ENCODE measurements at places on chromosomes 13 and 19.

DNA sequence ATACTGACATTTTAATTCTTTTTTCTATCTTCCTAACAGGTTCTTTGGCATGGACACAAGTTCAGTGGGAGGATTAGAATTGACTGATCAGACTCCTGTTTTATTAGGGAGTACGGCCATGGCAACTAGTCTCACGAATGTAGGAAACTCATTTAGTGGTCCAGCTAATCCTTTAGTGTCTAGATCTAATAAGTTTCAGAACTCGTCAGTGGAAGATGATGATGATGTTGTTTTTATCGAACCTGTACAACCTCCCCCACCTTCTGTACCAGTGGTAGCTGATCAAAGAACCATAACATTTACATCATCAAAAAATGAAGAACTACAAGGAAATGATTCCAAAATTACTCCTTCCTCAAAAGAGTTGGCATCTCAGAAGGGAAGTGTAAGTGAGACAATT lies 34.5 kb downstream of the ZMYM2 start:
- DNase-seq = no peak

GRCh38 chr19:32916969-32917615 lies 47.5 kb upstream of the SLC7A9 start:
- DNase-seq = no peak

DNA sequence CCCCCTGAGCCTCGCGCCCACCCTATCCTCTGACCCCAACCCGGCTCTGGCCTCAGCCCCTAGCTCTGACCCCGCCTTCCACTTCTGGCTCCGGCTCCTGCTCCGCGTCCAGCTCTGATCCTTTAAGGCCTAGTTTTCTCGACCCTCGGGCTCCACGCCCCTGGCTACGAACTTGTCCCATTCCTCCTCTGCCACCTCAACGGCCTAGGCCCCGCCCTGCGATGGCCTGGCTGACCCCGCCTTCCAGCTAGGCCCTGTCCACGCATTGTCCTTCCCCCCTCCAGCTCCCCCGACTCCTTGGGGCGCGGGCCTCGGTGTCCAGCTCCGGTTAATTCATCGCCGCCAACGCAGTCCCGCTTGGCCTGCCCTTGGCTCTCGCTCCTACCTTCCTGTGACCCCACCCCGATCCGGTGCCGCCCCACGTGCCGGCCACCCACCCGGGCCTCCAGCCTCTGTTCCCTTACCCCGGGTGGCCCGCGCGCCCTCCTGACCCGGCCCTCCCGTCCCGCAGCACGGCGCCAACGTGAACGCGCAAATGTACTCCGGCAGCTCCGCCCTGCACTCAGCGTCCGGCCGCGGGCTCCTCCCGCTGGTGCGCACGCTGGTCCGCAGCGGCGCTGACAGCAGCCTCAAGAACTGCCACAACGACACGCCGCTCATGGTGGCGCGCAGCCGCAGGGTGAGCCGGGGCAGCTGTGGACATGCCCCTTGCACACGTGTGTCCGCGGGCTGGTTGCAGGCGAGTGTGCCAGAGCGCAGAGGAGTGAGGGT lies 9.4 kb downstream of the BCL3 start:
- DNase-seq = no peak

GRCh38 chr13:114140906-114141250 lies 8.5 kb upstream of the RASA3 start:
- no peak for DNase-seq

DNA sequence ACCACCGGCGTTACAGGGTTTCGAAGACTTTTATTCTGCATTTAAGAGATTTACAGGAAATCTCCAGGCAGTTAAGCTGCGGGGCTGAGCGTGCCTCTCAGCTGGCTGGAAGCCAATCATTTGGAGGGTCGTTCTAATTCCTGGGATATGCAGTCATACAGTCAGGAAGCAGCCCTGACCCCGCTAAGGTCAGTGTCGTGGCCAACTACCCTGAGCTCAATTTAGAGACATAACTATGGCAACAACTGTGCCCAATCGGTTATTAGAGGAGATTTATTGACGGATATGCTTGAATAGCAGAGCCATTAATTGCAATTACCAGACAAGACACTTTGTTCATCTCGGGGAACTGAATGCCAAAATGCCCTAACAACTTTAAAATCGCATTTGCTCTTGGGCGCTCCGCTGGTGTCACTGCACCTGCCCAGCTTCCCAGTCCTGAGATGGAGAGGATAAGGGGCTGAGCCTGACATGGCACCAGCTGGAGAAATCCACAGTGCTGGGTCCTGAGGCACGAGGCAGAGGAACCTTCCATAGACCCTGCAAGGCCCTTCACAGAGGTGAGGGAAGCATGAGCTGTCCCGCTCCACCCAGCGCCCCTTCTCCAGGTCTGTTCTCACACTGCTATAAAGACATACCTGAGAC lies 15.1 kb upstream of the ZNF507 start:
- DNase-seq = no peak

GRCh38 chr19:16825312-16826052 lies 3.7 kb upstream of the SIN3B start:
- DNase-seq = peak; percentile 44

GRCh38 chr19:50836543-50837195 lies 3.3 kb upstream of the KLK15 start:
- no peak for DNase-seq

DNA sequence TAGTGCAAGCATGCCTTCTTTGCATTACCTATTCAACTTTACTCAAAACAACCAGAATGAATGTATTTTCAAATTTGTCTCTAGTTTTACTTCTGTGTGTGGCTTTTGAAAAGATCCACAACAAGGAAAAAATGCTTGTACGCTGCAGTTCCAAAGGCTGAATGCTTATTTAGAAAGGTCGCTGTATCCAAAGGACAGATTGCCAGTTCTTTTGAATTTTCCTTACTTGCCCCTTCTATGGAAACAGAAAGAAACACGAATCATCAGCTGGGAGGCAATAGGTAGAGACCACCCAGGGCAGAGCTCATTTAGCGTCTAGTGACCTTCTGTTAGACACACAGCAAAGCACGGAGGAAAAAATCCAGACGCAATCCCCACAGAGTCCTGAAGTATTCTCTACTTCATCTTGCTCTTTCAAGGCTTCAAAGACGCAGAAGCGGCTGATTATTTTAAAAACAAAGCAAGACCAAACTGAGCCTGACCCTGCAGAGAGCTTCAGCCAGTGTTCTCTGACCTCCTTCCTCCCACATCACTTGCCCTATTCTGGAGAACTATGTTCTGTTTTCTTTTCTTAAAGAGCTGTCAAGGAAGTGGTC lies 674.6 kb upstream of the SGCG start:
- DNase-seq = no peak

DNA sequence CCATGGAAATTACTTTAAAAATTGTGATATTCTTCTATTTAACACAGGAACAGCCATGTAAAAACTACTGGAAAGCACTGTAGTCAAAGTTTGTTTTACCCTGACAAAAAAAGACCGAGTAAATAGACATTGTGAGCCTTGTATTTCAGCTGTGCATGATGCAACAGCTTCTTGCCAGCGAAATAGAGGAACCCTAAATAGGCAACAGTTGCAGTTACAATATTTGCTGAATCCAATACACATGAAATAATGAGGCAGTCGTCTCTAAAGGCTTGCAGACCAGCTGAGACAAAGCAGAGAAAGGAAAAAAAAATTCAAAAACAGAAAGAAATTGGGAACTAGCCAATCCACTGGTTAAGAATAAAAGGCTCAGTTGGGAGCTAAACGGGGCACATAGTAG lies 1001.1 kb downstream of the OLFM4 start:
- no peak for DNase-seq

DNA sequence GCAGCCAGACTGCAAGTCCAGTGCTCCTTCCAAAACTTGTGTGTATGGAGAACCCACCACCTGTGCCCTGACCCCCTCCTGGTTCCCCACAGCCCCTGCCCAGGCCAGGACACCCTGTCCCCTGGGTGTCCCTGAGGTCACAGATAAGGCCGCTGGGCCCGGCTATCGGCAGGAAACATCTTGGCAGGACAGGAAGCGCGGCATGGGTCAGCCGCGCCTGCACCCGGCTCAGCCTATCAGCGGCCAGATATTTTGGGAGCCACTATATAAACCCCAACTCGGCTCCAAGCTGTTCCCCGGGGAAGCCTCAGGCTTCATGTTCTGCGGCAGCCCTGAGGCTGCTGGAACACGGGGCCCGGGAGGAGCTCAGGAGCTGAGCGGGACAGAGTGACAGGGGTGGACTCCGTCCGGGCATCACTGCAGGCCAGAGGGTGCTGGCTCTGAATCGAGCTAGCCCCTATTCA lies 60.8 kb downstream of the AP1M1 start:
- peak; percentile 68 for DNase-seq

DNA sequence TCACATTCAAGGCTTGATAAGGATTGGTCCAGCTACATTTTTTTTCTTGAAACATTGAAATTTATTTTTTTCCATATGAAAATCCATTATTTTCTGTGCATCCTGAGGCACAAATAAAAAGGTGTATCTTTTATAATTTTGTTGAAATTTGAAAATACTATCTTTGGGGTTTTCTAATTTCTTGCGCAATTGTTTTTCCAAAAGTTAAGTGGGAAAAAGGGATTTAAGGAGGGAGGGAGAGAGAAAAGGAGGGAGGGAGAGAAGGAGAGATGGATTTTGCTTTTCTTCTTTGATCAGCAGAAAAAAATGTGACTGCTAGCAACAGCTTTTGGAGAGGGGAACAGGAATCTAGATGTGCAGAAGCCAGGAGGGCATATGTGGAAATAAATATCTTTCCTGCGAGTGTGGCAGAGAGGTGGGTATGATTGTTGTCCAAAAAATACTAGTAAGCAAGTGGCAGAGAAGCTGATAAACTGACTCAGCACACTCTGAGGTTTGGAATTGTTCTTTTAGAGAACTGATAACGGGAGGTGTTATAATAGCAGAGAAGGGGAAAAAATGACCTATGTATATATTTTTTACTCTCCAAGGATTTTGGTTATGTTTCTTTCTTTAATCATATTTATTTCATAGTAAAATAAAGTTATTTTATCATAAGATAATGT lies 61.2 kb upstream of the EDNRB start:
- no peak for DNase-seq

- no peak for DNase-seq
These were observed 6.7 kb downstream of the DNM2 start for GRCh38 chr19:10724573-10725071.

DNA sequence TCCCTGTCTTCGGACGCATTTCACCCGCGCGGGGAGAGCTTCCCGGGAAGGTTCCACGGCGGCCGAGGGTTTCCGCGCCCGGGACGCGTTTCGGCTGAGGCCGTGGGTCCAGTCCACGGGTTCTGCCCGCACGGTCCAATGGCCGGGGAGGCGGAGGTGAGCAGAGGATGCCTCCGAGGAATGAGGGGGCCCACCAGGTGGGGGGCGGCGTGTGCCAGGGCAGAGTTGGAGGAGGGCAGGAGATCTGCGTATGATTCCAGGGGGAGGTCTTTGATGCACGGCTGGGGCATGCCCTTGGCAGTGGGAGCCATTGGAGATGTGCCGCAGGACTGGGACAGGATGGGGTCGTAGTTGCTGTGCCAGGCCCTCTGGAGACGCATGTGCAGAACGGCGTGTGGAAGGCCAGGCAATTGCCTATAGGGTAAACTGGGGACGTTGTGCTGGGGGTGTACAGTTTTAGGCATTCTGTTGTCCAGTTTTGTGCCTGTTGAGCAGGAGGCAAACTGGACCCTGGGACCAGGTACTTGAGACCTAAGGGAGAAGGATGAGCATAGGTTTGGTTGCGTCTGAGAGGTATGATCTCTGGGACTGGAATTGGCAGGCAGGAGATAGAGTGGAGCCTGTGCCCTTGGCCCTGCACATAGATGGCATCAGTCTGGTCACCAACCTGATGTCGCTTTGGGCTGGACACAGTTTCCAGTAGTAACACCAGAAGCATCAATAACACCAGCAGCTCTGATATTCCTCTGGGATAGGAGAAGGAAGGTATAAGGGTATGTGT lies 751 bp downstream of the ZNF584 start:
- DNase-seq = no peak

DNA sequence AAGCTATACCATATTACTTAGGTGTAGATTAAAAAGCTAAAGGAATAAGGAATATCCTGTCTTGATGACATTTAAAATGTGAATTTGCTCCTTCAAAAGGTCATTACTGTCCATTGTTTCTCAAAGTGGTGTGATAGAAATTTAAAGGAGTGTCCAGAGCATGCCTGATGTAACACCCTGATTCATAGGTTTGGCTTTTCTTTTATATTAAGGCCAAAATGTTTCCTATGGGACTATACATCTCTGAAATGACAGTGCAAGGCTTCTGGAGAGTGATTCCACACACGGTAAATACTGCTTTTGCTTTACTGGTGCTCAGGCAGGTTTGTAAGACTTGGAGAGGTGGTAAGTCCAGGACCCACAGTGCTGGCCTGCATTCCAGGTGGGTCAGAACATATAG lies 289.9 kb downstream of the RFC3 start:
- DNase-seq = no peak

GRCh38 chr19:2983351-2984214 lies 6.2 kb downstream of the TLE6 start:
- DNase-seq = peak; percentile 6

GRCh38 chr13:26707122-26708006 lies 53.2 kb downstream of the GPR12 start:
- DNase-seq = peak; percentile 70

- DNase-seq = no peak
These were observed 1.4 kb upstream of the PHLDB3 start for GRCh38 chr19:43505941-43506340.

- DNase-seq = no peak
These were observed 723.2 kb downstream of the PCDH9 start for GRCh38 chr13:66506979-66507378.

GRCh38 chr19:4697304-4697703 lies 26.3 kb downstream of the DPP9 start:
- DNase-seq = no peak

- no peak for DNase-seq
These were observed 75.2 kb upstream of the C13orf46 start for GRCh38 chr13:114049026-114049425.

GRCh38 chr13:92074658-92075057 lies 676.2 kb downstream of the GPC5 start:
- peak; percentile 32 for DNase-seq

DNA sequence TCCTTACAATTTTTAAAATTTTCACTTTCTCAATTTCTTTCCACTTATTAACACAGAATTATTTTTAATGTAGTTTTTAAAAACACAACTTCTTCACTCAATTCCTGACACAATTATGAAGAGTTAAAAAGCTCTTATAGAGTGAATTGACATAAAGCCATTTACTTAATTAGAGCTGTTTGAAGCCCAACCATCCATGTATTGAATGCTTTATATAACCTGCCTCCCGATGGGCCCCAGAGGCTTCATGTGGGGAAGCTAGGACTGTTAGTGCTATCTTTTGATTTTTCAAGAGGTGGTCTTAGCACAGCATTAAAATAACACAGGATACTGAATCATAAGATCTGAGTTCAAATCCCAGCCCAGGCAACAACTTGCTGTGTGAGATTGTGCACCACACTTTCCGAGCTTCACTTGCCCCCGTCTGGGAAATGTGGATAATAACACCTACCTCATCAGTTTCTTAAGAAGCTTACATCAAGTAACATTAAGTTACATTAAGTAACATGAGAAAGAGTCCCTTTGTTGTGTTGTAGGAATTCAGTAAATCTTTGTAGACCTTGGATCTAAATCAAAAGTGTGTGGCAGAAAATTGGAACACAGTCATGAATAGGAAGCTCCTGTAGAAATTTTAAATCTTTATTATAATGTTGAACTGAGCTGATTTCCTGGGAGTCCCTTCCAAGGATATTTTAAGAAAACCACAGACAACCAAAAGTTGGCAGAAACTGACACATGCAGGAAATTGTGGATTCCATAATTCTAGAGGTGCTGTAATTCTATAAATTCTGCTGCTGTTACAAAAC lies 5.5 kb upstream of the ENOX1 start:
- DNase-seq = no peak

GRCh38 chr19:12799742-12800465 lies 1.7 kb downstream of the PRDX2 start:
- no peak for DNase-seq

- no peak for DNase-seq
These were observed 58.4 kb downstream of the F2RL3 start for GRCh38 chr19:16946951-16947940.

Data from pons (tissue), 1 donor.